ENCODE measurements at places on chromosomes 2 and 18.

GRCh38 chr2:113038291-113038690 lies 14.4 kb downstream of the IL36B start:
- DNase-seq: no peak

DNA sequence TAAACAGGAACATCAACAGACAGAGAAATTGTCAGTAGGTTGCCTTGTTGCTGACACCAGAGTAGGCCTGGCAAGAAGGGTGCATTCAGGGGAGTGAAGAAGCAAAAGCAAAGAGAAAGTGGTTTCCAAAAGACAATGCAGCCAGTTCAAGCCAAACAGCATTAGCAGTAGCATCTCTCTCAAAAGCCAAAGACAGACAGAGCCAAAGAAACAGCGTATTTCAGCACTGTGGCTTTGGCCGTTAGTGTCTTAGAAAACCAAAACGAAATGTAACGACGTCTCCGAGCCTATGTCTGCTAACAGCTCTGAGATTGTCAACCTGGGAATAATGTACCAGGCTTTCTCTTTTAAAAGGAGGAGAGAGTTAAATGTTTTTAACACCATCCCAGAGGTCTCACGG lies 178.6 kb downstream of the NRP2 start:
- DNase-seq: no peak

DNA sequence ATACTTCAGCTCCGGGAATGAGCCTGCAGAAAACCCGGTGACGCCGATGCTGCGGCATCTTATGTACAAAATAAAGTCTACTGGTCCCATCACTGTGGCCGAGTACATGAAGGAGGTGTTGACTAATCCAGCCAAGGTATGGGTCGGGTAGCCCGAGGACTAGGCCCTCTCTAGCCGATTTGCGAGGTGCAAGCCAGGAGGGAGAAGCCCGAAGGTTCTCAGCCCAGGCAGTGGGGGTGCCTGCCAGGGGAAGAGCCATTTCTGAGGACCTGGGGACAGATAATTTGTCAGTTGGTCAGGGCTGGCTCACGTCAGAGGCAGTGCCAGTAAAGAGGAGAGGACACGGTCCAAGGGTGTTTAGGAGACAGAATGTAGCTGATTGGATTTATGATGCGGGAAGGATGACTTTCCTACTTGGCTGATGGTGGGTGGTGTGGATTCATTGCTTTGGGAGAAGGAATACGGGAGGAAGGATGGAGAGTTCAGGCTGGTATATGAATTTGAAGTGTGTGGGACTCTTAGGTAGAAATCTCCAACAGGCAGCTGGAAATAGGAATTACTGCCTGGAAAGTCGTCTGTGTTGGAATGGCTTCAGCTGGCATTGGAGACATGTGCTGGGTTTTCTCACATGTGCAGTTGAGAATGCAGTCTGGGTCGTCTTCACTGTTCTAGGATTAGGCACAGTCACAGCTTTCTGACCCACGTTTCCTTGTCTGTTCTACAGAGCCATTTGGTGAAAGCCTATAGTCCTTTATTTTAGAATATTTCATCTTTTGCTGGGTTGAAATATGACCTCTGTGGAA lies 874 bp downstream of the NDUFAF7 start:
- no peak for DNase-seq

GRCh38 chr2:191333911-191334357 lies 88.7 kb downstream of the MYO1B start:
- no peak for DNase-seq

GRCh38 chr2:85720533-85720932 lies 26.4 kb downstream of the GNLY start:
- no peak for DNase-seq
